ENCODE measurements at places on chromosomes 13 and 19.

GRCh38 chr13:32748305-32748704, 162.1 kb downstream of the PDS5B start:
- H3K27me3 ChIP-seq: no peaks in the 10 kb centered on the region
- H3K36me3 ChIP-seq: no peaks in the 10 kb centered on the region
- no peaks in the 10 kb centered on the region for H3K4me1 ChIP-seq
- DNase-seq: no peak
- no peak overlapping the region for H3K4me3 ChIP-seq

- DNase-seq: no peak
- H3K36me3 ChIP-seq: peaks cover 60% of the 10 kb centered on the region
- peak overlapping the region; percentile 4 for H3K27ac ChIP-seq
- H3K4me3 ChIP-seq: no peak overlapping the region
Measured at GRCh38 chr19:46975011-46975924, 44.4 kb upstream of the NPAS1 start.

DNA sequence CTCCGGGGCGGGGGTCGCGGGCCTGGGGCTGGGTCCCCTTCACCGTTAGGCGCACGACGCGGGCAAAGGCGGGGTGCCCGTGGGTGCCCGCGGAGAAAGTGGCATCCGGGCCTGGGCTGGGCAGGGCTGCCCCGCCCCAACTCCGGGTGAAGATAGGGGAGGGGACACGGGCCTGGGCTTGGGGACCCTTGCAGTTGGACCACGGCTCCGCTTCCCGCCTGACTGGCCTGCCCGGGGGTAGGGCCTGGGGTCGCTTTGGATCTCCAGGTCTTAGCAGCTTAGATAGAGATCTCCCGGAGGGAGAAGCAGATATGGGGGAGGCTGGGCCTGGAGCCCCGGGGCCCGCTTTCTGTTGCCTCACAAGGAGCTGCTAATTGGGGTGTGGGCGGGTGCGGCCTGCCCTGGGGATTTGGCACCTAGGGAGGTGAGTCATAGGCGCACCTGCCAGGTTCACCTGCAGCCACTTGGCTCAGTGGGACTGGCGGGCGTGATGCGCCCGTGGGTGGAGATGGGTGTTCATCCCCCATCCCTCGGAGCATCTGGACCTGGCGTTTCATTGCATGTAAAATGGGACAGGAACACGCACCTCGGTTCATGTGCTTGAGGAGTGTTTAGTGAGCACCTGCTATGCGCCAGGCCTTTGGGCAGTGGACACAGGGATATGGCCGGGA, 585 bp downstream of the MAP1S start:
- H3K27ac ChIP-seq: peak overlapping the region; percentile 79
- peaks cover 7% of the 10 kb centered on the region for H3K4me1 ChIP-seq
- H3K36me3 ChIP-seq: peaks cover 37% of the 10 kb centered on the region
- DNase-seq: peak; percentile 70
- no peaks in the 10 kb centered on the region for H3K27me3 ChIP-seq

GRCh38 chr13:107289540-107289939, 721.6 kb upstream of the ARGLU1 start:
- H3K27me3 ChIP-seq: no peaks in the 10 kb centered on the region
- DNase-seq: no peak
- H3K4me3 ChIP-seq: no peak overlapping the region
- no peaks in the 10 kb centered on the region for H3K36me3 ChIP-seq
- no peaks in the 10 kb centered on the region for H3K4me1 ChIP-seq

DNA sequence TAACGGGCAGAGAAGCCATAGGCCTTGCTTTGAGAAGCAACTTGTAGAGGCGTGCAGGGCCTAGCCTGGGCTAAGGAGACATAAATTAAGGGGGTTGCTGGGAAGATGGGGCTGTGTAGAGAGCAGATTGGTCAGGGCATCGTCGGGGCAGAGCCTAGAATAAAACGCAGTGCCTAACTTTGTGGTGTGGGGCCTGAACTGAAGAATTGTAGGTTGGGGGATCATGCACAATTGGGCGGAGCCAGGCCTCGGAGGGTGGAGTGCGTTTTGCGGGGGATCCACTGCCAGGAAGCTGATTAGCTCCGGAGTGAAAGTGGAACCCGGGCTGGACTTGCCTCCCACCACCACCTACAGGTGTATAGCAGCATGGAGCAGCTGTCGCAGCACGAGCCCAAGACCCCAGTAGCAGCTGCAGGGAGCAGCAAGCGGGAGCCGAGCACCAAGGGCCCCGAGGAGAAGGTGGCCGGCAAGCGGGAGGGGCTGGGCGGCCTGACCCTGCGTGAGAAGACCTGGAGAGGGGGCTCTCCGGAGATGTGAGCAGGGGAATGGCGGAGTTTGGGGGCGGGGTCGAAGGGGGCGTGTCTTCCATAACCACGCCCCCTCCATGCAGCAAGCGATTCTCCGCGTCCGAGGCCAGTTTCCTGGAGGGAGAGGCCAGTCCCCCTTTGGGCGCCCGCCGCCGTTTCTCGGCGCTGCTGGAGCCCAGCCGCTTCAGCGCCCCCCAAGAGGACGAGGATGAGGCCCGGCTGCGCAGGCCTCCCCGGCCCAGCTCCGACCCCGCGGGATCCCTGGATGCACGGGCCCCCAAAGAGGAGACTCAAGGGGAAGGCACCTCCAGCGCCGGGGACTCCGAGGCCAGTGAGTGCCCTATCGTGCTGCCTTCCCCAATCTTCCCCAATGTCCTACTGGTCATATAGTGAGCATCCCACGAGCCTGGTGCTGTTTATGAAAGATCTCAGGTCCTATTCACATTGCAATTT, 13.8 kb downstream of the DNASE2 start:
- H3K36me3 ChIP-seq: no peaks in the 10 kb centered on the region
- H3K27me3 ChIP-seq: peaks cover 3% of the 10 kb centered on the region
- no peak overlapping the region for H3K4me3 ChIP-seq
- no peak overlapping the region for H3K27ac ChIP-seq
- peak; percentile 40 for DNase-seq

GRCh38 chr19:49690656-49691242, at the start of gene CPT1C:
TSS of gene CPT1C (plus strand) at chr19:49691116. CDS start at chr19:49692253, 1,137 bp downstream.
- H3K4me1 ChIP-seq: peaks cover 5% of the 10 kb centered on the region
- H3K4me3 ChIP-seq: peak within 1 kb of the TSS; percentile 42
- H3K27me3 ChIP-seq: peaks cover 46% of the 10 kb centered on the region
- DNase-seq: peak; percentile 63
- peaks cover 37% of the 10 kb centered on the region for H3K36me3 ChIP-seq
- H3K27ac ChIP-seq: peak within 1 kb of the TSS; percentile 42

- no peak overlapping the region for H3K27ac ChIP-seq
- no peaks in the 10 kb centered on the region for H3K27me3 ChIP-seq
- no peak overlapping the region for H3K4me3 ChIP-seq
- no peaks in the 10 kb centered on the region for H3K36me3 ChIP-seq
- H3K4me1 ChIP-seq: no peaks in the 10 kb centered on the region
Measured at GRCh38 chr13:76816394-76816793, 69.8 kb downstream of the KCTD12 start.

GRCh38 chr13:24574847-24575246, 62.3 kb upstream of the PARP4 start:
- no peak overlapping the region for H3K27ac ChIP-seq
- H3K27me3 ChIP-seq: no peaks in the 10 kb centered on the region
- DNase-seq: no peak

GRCh38 chr19:17441241-17442021, 7.0 kb downstream of the TMEM221 start:
- H3K27me3 ChIP-seq: peaks cover 3% of the 10 kb centered on the region
- H3K27ac ChIP-seq: no peak overlapping the region
- DNase-seq: no peak
- H3K36me3 ChIP-seq: no peaks in the 10 kb centered on the region
- H3K4me3 ChIP-seq: no peak overlapping the region

- no peak overlapping the region for H3K4me3 ChIP-seq
- no peaks in the 10 kb centered on the region for H3K36me3 ChIP-seq
- H3K4me1 ChIP-seq: no peaks in the 10 kb centered on the region
- no peaks in the 10 kb centered on the region for H3K27me3 ChIP-seq
- DNase-seq: no peak
- no peak overlapping the region for H3K27ac ChIP-seq
Measured at GRCh38 chr13:94778986-94779385, 66.6 kb upstream of the SOX21 start.

DNA sequence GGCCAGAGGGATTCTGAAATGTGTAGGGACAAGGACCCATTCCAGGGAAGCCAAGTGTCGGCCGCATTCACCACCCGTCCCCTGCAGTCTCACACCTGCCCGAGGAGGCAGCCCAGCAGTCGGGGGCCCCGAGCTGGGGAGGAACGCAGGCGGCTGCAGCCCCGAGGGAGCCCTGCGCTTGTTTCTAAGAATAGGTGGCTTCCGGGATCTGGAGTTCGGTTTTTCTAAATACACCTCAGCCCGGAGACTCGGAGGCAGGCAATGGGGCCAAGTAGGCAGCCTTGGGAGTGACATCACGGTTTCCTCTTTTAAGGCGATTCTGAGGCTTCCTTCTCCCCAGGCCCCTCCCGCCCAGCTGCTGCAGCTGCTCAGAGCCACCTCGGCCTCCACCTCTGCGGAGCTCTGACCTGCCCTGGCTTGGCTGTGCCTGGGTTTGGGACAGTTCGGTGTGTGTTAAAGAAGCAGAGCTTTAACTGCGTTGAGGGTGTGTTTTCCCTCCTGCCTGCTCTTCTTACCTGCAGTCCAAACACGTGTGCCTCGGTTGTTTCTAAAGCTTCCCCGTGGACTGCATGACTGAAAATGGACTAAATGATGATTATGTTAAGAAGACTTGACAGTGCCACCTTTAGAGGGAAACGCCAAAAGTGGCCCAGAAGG, 80.5 kb downstream of the COL4A2 start:
- H3K4me1 ChIP-seq: no peaks in the 10 kb centered on the region
- H3K4me3 ChIP-seq: no peak overlapping the region
- DNase-seq: no peak
- no peaks in the 10 kb centered on the region for H3K36me3 ChIP-seq

DNA sequence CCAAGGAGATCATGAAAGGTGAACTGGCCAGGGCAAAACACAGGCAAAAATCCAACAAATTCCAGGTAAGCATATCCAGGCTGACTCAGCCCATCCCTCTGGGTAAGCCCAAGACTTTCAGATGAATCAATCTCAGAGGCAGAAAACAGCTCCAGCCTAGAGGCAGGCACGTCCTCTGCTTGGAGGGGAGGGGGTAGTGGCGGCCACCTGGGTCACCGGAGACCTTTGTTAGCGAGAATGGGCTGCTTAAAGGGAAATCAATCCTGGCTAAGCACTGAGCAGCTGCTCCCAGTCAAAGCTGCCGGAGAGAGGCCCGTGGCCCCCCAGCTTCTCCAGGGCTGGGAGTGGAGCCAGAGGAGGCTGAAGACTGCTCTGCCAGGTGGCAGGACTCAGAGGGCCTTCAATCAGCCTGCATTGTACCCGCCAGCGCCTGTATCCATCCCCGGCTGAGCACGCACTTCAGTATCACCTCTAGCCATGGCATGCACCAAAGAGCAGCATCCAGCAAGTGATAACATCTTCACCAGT, 48.2 kb downstream of the PIN1 start:
- H3K27ac ChIP-seq: no peak overlapping the region
- no peaks in the 10 kb centered on the region for H3K36me3 ChIP-seq
- DNase-seq: no peak

- no peak overlapping the region for H3K4me3 ChIP-seq
- H3K36me3 ChIP-seq: no peaks in the 10 kb centered on the region
- no peaks in the 10 kb centered on the region for H3K27me3 ChIP-seq
- no peaks in the 10 kb centered on the region for H3K4me1 ChIP-seq
- no peak overlapping the region for H3K27ac ChIP-seq
Measured at GRCh38 chr13:75432045-75432444, 49.9 kb downstream of the TBC1D4 start.

DNA sequence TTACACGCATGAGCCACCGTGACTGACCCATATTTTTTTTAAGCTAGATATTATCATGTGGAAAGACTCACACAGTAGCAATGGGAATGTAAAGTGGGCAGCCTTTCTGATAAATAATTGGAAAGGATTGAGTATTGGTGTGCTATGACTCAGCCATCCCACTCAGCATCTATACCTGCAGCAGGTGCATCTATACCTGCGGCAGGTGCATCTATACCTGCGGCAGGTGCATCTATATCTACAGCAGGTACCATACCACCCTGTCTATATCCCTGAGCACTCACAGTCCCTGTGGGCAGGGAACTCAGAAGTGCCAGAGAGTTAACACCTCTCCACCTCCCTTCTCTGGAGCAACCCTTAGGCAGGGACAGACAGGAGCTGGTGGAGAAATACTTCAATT, 5.2 kb upstream of the LRRC8E start:
- H3K36me3 ChIP-seq: no peaks in the 10 kb centered on the region
- DNase-seq: no peak
- H3K4me3 ChIP-seq: no peak overlapping the region

- H3K27me3 ChIP-seq: no peaks in the 10 kb centered on the region
- no peak overlapping the region for H3K4me3 ChIP-seq
- H3K27ac ChIP-seq: no peak overlapping the region
- DNase-seq: no peak
- H3K36me3 ChIP-seq: no peaks in the 10 kb centered on the region
Measured at GRCh38 chr13:91767651-91768050, 369.2 kb downstream of the GPC5 start.

DNA sequence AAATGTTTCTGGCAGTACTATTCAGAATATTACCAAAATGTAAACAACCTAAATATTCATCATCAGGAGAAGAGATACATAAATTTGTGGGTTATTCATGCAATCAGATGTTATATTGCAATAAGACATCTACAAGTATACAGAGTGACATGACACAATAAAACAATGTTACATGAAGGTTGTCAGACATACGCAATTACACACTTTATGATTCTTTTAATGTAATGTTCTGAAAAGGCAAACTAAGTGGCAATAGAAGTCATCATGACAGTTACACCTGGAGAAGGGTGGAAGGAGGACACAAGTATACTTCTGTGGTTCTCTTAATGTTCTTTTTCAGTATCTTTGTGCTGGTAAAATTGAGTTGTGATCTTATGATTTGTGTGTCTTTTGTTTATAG, 95.8 kb upstream of the PRR20A start:
- no peaks in the 10 kb centered on the region for H3K4me1 ChIP-seq
- H3K4me3 ChIP-seq: no peak overlapping the region
- no peaks in the 10 kb centered on the region for H3K27me3 ChIP-seq
- no peaks in the 10 kb centered on the region for H3K36me3 ChIP-seq
- H3K27ac ChIP-seq: no peak overlapping the region

DNA sequence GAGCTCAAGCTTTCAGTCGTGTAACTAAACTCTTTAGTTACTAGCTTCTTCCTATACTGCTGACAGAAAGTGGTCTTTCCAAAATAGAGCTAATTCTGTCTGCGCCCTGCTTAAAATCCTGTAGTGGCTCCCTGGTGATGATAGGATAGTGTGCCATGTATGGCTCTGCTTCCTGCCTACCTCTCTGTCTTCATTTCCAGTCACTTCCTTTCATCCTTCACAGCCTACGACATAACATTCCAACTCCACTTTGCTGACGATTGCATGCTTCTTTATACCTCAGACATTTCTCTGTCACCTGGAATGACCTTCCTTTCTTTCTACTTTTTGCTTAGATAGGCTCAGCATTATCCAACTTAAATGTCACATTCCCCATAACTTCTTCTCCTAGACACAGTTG, 190.8 kb downstream of the MAB21L1 start:
- no peak overlapping the region for H3K4me3 ChIP-seq
- DNase-seq: no peak
- no peak overlapping the region for H3K27ac ChIP-seq
- H3K36me3 ChIP-seq: no peaks in the 10 kb centered on the region
- no peaks in the 10 kb centered on the region for H3K4me1 ChIP-seq
